H9 (cell line): ENCODE measurements at places on chromosomes 5 and 9.

DNA sequence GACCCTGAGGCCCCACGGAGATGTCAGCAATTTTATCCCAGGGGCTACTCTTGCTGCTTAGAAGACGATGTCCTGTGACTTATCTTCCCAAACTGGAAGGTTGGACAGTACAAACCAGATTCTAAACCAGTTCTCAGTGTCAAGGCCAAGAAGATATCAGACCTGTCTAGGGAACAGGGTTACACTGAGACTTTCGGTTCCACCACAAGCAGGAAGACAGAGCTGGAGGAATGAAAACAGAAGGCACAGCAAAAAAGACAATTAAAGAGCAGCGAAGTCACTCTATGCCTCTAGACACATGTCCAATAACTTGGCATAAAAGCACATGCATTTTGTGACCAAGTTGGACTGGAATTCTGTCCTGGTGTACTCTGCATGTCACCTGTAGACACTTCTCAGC, 73.4 kb upstream of the TMEM252 start:
- no peak for DNase-seq

DNA sequence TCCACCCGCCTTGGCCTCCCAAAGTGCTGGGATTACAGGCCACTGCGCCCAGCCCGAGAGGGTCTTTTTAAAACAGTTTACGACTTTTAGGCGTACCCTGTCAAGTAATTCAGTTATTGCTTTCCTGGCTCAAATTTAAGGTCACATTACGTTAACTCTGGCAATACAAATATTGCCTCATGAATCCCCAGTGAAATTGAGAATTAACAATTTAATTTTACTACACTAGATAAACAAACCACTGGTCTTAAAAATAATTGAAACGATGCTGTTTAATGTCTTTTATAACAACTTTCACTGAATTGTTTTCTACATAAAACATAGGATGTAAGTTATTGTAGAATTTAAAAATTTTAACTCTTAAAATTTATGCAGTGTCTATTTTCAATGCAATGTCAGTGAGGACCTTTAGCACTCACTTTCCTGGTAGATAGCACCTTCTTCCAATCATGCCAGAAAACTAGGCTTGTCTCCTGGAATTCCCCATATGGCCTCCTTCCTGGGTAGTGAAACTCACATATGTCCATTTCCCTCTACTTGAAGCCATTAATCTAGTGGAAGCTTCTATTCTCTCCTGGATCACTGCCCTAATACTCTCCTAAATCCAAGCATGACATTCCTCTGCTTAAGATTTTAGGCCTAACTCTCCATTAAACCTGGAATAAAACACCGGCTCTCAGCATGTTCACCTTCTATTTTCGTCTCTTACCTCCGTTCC, 13.5 kb downstream of the BASP1 start:
- DNase-seq = no peak

- no peak for DNase-seq
These were observed 153.6 kb downstream of the TMC1 start for GRCh38 chr9:72674961-72675360.

GRCh38 chr9:108751369-108751768, 104.4 kb downstream of the ACTL7B start:
- no peak for DNase-seq

- no peak for DNase-seq
These were observed 136.3 kb downstream of the ACTBL2 start for GRCh38 chr5:57346328-57346727.

- DNase-seq = no peak
These were observed 53.5 kb upstream of the MCCC2 start for GRCh38 chr5:71533615-71534014.

- DNase-seq = no peak
These were observed 194.0 kb downstream of the PDZD2 start for GRCh38 chr5:31832966-31833365.

DNA sequence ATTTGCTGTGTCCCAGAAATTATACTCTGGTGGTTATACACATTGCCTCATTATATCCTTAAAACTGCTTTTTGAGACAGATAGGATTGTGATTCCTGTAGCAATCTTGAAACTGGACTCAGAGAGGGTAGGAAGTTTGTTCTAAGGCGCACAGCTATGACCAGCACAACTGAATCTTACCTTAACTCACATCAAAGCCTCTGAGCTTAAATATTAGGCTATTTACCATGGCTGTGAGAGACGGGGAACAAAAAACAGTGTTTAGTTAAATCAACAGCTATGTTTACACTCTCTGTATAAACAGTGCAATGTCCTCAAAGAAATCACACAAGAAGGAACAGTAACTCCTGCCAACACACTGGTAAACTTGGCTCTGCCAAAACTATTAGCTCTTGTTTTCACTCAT, 50.9 kb upstream of the TUT7 start:
- no peak for DNase-seq

DNA sequence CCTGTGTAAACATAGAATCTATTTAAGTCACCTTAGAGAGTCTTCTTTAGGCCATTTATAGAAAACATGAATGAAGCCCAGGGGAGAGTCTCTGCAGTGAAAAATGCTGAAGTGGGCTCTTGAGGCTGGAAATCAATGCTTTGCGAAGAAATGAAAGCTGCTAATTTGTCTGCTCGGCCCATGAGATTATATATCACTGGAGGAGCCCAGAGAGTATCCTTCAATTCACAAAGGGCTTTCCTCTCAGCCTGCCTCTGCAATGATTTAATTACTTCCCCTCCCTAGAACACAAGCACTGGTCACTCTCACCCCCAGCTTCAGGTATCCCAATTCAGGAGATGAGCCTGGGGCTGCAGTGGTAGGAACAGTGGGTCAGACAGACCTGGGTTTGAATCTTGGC, 8.2 kb upstream of the DRD1 start:
- no peak for DNase-seq

DNA sequence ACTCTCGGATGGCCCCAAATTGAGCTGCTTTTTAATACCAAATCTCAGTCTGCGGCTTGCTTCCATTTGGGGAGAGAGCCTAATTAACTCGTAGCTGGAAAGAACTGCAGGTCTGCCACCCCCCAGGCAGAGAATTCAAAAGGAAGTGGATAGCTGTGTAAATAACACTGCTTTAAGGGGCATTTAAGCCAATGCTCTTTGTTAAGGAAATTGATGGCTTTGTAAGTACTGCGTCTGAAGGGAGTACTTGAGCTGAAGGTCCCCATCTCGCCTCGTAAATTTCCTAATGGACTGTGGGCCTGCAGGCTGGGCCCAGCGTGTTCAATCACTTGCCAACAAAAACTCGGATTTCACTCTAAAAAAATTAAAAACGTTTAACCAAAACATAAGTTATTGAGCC, 132.7 kb downstream of the PAPPA start:
- DNase-seq = peak; percentile 77

DNA sequence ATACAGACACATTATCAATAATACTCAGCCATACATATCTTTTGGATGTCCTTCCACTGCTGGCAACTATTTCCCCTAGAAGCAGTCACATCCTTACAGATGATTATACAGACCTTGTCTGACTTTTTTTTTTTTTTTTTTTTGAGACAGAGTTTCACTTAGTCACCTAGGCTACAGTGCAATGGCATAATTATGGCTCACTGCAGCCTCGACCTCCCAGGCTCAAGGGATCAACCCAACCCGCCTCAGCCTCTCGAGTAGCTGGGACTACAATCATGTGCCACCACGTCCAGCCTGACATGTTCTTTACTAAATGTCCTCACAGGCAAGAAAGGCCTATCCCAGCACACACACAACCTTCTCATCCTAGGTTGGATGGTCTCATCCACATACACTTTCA, 24.0 kb downstream of the NR6A1 start:
- no peak for DNase-seq

- peak; percentile 93 for DNase-seq
These were observed 65.5 kb upstream of the ABCA1 start for GRCh38 chr9:104993291-104993963.

GRCh38 chr9:95201206-95201605, 116.3 kb downstream of the FANCC start:
- DNase-seq = no peak

DNA sequence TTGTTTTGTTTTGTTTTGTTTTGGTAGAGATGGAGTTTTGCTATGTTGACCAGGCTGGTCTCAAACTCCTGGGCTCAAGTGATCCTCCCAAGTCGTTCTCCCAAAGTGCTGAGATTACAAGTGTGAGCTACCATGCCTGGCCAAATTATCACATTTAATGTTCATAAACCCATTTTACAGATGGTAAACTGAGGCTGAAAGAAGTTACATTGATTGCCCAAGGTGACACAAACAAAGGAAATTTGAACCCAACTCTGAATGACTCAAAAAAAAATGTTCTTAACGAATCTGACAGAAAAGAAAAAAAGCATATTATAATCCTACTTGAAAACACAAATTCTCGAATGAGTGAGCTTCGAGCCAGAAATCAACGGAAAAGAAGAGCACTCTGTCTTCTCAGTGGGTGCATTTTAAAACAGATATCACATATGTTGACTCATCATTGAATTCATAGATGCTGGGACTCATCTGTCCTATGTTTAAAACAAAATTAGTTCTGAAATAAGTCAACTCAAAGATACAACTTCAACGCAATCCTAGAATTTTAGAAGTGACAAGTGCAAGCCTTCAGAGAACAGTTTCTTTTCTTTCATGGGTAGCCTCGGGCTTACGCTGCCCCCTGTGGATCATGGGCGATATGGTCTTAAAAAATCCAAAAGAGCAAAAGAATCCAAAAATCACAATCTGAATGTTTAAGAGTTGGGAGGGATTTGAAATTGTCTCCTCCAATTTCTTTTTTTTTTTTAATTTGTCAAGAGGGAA, 28.4 kb downstream of the TIMD4 start:
- DNase-seq = no peak

- no peak for DNase-seq
These were observed 18.0 kb upstream of the SMC2 start for GRCh38 chr9:104075801-104076753.

DNA sequence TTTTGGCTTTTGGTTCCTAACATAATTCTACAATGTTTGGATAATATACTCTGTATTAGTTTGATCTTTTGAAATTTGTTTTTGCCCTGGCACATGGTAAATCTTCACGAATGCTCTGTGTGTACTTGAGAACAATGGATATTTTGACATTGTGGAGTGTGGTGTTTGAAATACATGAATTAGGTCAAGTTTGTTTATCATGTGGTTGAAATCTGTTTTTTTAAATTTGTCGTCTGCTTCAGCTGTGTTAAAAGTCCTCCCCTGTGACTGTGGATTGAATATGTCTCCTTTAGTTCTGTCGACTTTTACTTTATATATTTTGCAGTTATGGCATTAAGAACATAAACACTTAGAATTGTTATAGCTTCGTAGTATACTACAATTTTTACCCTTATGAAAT, 60.3 kb downstream of the DUSP1 start:
- DNase-seq = no peak

DNA sequence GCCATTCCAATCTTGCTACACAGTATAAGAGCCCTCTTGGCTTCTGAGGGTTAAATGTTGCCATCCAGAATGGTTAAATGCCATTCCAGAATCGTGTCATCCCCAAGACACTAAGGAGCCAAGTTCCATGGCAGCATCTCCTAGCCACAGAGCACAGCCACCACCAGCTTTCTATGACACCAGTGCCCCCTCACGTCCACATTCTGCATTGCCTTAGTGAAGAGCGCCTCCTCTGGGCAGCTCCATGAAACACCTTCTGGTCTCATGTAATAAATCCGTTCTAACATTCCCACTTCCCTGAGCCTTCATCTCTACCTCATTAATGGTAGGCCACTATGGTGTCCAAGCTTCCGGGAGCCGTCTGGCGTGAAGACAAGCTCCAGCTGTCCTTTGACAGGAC, 12.4 kb downstream of the CBY3 start:
- DNase-seq = peak; percentile 84

GRCh38 chr5:146565764-146566367, 49.9 kb upstream of the GPR151 start:
- DNase-seq = peak; percentile 79

DNA sequence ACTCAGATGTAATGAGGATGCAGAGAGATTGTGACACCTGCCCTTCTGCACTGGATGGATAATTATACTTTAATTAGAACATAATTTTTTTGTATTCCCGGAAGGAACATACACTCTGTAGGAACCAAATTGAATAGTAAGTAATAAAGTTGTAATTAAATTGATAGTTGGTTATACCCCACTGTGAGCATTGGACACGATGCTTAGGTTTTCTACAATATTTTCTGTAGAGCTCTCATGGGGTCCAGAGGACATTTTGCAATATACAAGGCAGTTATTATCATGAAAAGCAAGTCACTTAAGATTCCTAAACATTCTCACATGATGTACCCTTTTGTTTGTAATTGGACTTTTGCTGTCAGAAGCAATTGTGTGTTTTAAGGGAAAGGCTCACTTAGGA, 63.4 kb downstream of the DIRAS2 start:
- no peak for DNase-seq

- no peak for DNase-seq
These were observed 153.0 kb upstream of the FTMT start for GRCh38 chr5:121698690-121699089.

- DNase-seq = no peak
These were observed 236.6 kb downstream of the DEPDC1B start for GRCh38 chr5:60463179-60463868.

- DNase-seq = no peak
These were observed 1204.5 kb upstream of the SEMA6A start for GRCh38 chr5:117779171-117779570.

- no peak for DNase-seq
These were observed 790.8 kb upstream of the NUDT12 start for GRCh38 chr5:104353371-104353770.

DNA sequence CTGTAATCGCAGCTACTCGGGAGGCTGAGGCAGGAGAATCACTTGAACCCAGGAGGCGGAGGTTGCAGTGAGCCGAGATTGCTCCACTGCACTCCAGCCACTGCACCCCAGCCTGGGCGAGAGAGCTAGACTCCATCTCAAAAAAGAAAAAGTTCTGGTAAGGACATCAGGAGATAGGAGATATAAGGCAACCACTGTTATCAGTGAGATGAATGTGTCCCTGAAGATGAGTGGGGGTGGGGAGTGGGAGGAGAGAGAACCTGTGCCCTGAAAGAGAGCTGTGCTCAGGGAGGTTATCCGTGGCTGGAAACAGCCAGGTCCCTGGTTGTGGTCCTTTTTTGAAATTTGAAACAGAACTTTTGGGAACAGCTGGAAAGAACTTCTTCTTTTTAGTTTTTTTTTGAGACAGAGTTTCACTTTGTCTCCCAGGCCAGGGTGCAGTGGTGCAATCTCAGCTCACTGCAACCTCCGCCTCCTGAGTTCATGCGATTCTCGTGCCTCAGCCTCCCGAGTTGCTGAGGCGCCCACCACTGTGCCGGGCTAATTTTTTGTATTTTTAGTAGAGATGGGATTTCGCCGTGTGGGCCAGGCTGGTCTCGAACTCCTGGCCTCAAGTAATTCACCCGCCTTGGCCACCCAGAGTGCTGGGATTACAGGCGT, 2.6 kb downstream of the PTPA start:
- DNase-seq = no peak

DNA sequence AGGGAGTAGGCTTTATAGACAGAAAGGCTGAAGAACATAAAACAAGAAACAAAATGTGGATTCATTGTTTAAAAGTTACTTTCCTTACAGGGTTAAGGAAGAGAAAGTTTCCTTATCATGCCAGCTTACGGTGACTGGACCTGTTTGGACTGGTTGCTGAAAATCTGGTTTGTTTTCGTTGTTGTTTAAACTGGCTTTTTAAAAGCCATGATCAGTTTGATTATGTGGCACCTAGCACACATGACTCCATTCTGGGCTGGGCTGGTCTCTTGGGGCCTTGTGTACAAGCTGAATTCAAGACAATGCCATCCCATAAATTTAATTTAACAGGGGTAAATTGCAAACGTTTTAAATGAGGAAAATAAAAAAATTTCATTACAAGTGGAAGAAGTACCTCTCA, 18.4 kb upstream of the ZNF474 start:
- no peak for DNase-seq
